ENCODE measurements at places on chromosomes 4 and X.

GRCh38 chr4:22485737-22486136 is 30.1 kb downstream of the ADGRA3 start:
- peak; percentile 52 for DNase-seq

DNA sequence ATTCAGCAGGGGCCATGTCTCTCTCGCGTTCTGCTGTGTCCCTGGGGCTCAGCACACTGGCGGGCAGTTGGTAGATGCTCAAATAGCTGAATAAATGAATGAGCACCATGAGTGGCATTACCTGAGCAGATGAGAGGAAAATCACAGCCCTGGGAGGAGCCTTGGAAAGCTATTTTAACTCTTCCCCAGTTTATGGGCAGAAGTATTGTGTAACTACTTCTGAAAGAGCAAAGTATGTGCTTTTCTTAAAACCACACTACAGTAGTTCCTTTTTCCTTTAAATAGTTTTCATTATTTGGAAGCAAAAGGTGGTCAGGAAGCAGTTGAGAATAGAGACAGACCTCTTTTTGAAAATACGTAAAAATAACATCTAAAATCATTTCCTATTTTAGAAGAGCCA is 3.0 kb upstream of the PLAC1 start:
- DNase-seq: no peak

DNA sequence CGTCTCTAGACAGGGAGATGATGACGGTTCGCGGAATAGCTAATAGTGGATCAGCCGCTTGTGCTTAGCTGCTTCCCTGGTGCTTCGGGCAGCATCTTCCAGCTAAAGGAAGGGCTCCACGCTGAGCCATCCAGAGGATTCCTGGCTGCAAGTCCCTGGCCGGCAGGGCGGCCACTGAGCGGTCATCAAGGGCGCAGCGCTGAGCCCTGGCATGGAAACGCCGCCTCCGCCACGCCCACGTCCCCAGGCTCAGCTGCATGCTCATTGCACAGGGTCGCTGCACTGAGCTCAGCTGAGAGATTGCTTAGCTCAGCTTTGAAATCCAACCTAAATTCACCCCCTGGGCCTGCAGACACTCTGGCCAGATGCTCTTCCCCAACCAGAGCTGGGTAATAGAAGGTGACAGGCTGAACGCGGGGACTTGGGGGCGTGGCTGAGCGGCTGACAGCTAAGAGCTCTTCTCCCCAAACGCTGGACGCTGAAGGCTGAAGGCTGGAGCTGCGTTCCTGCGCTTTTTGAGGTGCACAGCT is 118.2 kb upstream of the KIT start:
- DNase-seq: peak; percentile 70

- DNase-seq: no peak
These were observed 43.7 kb downstream of the CDS1 start for GRCh38 chr4:84626673-84627072.

DNA sequence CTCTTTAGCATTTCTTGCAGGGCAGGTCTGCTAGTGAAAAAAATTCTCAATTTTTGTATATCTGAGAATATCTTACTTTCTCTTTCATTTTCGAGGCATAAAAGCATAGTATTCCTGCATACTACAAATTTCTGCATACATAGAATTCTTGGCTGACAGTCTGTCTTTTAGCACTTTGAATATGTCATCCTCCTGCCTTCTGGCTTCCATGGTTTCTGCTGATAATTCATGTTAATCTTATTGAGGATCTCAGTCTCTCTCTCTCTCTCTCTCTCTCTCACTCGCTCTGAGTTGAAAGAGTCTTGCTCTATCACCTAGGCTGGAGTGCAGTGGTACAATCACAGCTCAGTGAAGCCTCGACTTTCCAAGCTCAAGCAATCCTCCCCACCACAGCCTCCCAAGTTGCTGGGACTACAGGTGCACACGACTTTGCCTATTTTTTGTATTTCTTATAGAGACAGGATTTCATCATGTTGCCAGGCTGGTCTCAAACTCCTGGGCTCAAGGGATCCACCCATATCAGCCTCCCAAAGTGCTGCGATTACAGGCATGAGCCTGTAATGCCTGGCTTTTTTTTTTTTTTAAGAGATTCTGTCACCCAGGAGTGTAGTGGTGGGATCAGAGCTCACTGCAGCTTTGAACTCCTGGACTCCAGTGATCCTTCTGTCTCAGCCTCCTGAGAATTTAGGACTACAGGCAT is 161.3 kb downstream of the FNIP2 start:
- no peak for DNase-seq

DNA sequence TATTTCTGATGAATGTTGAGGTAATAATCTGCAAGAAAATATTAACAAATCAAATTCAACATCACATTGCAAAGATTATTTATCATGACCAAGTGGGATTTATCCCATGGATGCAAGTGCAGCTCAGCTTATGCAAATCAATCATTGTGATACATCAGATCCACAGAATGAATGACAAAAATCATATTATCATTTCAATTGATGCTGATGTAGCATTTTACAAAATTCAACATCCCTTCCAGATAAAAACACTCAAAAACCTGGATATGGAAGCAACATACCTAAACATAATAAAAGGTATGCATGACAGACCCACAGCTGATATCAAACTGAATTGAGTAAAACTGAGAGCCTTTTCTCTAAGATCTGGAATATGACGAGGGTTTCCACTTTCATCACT is 1915.4 kb downstream of the ARAP2 start:
- DNase-seq: no peak

- DNase-seq: no peak
These were observed 190.2 kb upstream of the AGA start for GRCh38 chr4:177632481-177632880.

GRCh38 chr4:112036886-112037285 is 108.4 kb upstream of the FAM241A start:
- peak; percentile 7 for DNase-seq

- peak; percentile 51 for DNase-seq
These were observed 61.3 kb downstream of the HS3ST1 start for GRCh38 chr4:11367371-11367770.

DNA sequence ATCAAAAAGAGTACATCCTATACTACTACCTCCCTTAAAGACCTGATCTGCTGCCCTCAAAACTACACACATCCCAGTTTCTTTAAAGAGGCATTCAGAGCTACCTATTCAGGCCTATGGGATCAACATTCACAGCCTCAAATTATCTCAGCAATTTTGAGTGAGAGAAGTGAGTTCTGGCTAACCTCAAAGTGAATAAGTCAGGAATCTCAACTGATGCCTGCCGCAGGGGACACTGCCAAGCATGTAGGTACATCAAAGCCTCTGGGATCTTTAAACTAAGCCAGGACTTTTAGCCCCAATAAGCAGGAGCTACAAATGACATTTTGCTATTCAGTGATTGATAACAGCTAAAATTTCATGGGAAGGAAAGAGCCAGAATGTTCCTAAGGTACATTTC is 11.6 kb downstream of the GRPR start:
- no peak for DNase-seq

DNA sequence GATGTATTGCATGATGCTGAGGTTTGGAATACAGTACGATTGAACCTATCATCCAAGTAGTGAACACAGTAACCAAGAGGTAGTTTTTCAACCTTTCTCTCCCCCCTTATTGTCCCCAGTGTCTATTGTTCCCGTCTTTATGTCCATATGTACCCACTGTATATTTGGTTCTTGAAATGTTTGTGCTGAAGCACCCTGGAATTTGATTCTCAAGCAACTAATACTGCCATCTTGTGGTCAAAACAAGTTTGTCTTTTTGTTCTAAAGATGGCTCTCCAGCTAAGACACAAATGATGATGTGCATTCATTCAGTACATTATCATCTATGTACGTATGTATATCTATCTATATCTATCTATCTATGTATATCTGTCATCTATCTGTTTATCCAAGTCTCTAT is 33.5 kb upstream of the DCX start:
- peak; percentile 34 for DNase-seq

DNA sequence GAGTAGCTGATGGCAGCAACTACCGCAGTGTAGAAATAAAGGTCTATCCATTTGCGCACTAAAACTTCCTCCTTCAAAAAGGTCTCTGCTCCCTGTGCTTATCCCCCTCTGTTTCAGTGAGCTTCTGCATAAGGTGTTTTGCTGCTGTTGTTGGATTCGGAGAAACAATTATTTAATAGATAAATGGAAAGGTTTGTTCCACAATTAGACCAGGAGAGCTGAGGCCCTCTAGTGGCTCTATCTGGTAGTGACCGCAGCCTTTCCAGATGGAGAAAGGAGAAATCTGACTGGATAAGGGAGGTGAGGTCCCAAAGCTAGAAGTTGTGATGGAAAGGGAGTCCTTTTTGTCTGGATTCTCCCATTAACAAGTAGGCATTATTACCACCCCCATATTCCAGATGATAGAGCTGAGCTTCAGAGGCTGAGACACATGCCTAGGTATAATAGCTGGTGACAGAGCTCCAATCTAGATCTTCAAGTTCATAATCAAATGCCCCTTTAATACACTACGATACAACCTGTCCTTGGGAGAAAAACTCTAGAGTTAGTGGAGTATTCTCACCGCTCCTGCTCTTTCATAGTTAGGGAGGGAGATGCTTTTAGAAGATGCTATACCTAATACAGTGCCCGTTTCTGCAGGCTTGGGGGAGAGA is 5.1 kb upstream of the GABRQ start:
- DNase-seq: peak; percentile 31

GRCh38 chrX:69919749-69920148 is 130.0 kb downstream of the AWAT2 start:
- DNase-seq: peak; percentile 70

DNA sequence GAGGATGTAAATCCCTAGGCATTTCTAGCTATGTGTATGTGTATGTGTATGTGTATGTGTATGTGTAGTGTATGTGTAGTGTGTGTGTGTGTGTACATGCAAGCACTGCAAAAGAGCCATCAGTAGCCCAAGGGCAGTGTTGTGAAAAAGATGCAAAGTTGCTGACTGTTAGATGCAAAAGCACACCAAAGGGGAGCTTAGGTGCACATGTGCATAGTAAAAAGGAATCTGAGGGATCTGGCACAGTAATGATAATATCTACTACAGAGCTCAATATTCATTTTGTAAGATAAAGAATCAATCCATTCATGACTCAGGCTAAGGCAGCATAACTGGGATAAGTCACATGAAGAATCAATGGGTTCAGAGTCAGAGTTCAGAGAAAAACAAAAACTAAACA is 80.2 kb downstream of the TMEM47 start:
- no peak for DNase-seq

DNA sequence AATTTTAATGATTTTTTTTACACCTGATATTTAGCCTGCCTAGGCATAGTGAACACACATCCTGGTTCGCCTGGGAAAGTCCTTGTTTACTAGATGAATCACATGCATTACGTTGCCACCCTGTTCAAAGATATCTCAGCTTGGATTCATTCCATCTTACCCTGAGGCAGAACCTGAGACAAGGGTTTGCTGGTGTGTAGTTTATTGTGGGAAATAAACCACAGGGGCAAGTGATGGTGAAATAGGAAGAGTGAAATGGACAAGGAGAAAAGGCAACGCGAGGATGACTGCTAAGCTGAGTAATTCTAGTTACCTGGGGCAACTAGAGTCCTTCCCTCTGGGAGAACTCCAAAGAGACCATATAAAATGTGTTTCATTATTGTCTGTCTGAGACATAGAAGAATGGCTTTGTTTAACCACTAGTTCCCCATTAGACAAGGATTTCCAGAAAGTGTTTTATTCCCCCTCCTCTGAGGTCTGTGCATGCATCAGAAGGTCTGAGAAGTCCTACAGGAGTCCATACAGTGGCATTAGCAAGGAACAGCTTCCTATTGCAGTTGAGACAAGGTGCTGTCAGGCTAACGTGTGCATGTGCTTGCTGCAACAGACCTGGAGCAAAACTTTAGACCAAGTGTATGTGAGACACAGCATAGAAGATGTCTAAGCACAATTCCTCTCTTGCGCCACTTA is 797.3 kb upstream of the FRG1 start:
- no peak for DNase-seq

- peak; percentile 30 for DNase-seq
These were observed 39.8 kb downstream of the IRF2 start for GRCh38 chr4:184434501-184435066.

GRCh38 chrX:135737366-135738071 is 24.1 kb downstream of the CT45A1 start:
- DNase-seq: peak; percentile 6

DNA sequence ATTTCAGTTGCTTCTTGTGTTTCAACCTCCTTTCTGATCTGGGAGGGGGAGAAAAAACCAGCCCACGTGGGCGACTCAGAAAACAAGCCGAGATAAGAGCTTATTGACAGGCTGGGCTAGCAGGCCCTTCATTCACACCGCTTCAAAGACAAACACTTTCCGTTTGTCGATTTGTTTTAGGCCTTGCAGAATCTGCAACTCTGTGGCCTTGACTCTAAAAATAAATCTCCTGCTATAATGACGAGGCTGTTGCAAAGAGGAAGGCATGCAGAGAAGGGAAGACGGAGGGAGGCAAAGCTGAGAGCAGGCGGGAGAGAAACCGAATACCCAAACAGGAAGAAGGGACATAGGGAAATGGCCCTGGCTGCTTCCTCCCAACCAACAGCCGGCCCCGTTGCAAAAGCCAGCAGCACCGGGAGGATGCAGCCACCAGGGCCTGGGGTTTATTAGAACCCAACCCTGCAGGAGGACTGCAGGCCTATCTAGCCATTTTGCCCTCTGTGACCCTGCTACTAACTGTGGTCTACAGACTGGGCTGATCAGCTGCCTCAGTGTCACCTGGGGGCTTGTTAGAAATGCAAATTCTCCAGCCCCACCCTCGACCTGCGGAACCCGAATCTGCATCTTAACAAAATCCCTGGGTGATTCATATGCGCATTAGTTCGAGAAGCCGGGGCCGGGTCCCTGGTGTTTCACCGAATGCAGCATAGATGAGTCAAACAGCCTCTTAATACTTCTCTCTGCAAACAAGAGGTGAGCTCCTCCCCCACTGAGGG is 325.5 kb downstream of the BCOR start:
- peak; percentile 21 for DNase-seq

GRCh38 chr4:146486565-146486964 is 35.2 kb downstream of the SLC10A7 start:
- no peak for DNase-seq

All from fibroblast of skin of back (primary cell).